ENCODE measurements at places on chromosomes 7 and 10.

- no peak for DNase-seq
Measured at GRCh38 chr10:95850791-95851190, 57.0 kb upstream of the CC2D2B start.

DNA sequence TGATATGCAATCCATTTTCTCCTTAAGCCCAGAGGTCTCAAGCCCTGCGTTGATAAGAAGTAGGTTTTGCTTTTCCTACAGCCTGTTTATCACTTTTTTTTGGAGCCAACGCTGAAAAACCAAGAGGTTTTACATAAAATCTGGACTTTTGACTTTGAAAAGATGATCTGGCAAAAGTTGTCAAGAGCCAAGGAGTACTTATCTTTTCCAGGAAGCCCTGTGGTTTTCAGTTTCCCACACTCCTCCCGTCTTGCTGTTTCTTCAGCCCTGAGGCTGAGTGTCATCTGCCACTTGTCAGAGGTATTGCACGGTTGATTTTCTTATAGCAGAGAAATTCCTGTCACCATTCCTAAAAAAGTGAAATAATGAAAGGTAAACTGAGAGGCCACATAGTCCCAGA lies 108.7 kb downstream of the TYW1 start:
- no peak for DNase-seq

GRCh38 chr7:5697754-5698424 lies 83.6 kb downstream of the RNF216 start:
- DNase-seq, result no peak

GRCh38 chr10:119845656-119846055 lies 27.0 kb downstream of the MCMBP start:
- no peak for DNase-seq

- no peak for DNase-seq
Measured at GRCh38 chr10:33965795-33966581, 631.5 kb upstream of the NRP1 start.

DNA sequence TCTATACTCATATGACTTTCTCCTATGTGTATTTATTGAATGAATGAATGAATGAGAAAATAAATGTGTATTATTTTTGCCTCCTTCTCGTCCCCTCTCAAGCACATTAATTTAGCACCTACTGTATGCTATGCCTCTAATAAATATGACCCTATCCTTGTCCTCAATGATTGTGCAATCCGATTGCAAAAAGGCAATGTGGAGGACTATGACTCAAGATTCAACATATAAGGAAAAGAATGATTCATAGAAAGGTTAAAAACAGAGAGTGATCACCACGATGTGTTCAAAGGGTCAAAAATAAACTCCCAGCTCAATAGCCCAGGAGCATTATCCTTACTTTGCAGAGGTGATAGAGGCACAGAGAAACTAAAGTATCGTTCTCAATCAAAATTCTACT lies 322.8 kb upstream of the SORCS1 start:
- DNase-seq, result peak; percentile 20

DNA sequence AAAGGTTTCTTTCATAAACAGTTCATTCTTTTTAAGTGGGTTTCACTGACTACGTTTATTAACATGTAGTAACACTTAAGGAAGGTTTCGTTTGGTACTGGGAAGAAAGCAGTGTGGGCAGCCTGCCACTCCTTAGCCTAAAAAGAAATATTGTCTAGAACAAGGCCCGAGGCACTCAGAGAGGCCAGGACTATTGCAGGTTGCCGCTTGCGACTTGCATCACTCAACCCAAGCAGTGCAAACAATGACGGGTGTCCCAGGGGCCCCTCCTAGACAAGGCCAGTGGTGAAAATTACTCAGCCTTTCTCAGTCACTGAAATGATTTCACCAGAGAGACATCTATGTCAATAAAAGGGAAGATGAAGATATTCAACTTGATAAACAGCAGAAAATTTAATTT lies 243.9 kb downstream of the SNX13 start:
- peak; percentile 90 for DNase-seq

- no peak for DNase-seq
Measured at GRCh38 chr10:83397806-83398205, 741.5 kb upstream of the GHITM start.

DNA sequence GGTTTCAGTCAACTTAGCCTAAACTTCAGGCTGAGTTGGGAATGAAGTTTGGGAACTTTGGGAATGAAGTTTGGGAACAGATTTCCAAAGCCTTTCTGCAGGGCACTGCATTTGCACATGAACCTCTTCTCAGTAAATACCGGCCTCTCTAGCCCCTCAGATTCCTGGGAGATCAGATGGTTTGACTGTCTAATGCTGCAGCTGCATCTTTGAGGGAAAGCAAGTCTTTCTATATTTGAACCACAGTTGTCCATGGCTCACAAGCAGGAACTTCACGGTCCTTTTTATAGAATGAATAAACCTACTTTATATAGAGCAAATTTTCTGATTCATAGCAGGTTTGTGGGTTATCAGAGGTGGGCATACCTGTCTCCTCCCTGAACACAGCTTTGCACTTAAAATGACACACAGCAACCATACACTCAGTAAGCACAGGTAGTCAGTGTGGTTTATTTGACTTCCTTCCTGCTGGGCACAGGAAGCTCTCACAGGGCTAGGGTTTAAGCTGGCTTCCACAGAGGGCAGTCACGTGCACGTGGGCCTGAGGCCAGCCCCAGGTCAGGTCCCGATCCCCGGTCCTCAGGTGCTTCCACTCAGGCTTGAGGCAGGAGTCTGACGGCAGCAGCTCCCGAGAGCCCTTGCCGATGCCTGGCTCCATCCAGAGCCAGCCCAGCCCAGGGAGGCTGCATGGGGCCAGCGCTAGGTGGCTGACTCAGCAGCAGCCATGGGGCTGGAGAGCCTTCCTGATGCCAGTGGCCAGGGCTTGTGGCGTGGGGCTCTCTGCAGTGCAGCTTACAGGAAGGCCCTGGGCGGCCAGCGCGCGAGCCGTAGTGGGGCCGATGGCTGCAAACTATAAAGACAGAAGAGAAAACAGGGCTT lies 12.8 kb upstream of the MMP21 start:
- DNase-seq, result no peak

- DNase-seq, result no peak
Measured at GRCh38 chr10:113410618-113411017, 142.2 kb upstream of the HABP2 start.

DNA sequence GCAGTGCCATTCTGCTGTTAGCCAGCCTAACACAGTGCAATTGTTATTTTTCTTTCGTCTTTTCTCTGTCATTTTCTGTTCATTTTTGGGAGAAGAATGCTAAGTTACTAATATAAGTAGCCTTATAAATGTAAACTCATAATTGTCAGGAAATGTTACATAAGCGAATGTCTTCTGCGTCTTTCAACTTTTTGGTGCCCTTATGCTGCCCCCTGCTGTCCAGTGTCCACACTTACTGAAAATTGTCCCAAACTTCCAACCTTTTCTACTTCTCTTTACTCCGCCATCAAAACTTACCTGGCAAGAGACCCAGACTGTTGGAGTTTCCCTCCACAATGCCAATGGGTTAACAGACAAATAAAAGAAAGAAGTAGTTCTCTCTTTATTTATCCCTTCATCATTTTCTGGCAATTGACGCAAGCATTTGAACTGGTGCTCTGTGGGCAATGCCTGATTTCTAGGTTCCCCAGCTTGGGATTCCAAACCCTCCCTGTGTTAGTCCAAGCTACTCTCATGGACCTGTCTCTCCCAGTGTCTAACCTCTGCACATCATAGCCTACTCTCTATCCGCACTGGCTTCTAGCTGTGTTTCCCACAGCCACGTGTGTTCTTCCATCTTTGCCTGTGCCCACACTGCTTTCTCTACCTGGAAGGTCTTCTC lies 21.0 kb upstream of the EPC1 start:
- DNase-seq, result no peak

DNA sequence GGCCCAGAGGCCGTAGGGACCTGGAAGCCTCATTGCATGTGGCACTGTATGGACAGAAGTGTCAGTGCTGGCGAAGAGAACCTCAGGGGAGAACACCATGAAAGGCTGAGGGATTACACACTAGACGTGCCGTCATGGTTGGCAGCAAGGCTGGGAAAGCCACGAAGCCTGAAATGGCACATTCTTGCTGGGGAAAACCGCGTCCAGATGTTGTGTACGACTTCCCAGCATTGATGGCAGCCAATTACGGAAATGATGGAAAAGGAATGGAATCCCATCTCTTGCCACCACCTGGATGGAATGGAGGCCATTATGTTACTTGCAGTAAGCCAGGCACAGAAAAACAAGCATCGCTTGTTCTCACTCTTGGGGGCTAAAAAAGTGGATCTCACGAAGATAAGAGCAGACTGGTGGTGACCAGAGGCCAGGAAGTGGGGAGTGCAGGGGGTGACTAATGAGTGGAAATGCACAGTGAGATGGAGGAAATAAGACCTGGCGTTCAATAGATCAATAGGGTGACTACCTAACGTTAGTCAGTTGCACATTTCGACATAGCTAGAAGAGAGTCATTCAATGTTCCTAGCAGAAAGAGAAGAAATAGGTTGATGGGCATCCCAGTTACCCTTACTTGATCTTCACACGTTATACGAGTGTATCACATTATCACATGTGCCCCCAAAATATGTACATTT lies 14.6 kb upstream of the PWWP2B start:
- DNase-seq, result peak; percentile 72

DNA sequence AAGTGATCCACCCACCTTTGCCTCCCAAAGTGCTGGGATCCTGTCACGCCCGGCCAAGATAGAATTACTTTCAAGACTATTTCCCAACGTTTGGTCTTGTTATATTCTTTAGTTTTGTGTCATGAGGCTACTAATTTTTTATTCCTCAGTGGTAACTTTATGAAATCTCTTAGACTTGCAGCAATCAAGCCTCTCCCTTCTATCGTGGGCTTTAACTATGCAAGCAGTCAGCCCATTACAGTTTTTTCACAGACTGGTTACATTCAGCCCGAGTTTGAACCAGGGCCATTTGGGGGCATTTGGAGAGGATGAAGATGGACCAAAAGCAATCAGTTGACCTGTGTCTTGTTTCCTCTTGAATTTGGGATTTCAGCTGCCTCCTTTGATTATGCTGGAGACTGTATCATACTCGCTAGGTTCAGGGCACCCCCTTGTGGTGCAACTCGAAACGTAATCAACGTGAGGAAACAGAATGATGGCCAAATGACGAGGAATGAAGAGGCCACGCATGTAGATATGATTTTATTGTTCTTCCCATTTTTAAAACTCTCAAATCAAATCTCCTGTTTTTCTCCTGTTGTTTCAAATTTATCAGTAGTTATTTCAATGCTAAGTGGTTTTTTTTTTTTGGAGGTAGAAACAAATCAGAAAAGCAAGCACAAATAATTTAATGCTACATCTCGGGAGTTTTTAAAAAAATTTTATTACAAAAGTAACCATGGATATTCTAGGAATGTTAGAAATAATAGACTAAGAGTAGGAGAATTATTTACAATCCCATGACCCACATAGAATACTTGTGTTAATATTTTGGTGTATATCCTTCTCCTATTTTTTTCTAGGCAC lies 151.6 kb downstream of the KIAA1217 start:
- peak; percentile 10 for DNase-seq

DNA sequence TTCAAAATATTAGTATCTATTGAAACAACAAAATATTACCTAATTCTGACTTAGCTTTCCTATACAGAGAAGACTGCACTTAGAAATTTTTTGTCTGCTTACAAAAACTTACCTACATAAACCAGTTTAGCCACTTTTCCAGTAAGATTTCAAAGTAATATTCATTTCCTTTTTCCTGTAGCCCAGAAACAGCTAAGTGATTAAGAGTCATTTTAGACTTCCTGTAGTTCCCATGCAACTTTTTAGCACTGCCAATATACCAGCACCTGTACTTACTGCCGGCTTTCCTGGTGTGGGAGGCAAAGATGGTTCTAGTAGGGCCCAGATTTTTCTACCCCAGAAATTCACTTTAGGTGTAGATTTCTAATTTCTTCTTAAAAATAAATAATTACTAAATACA lies 21.8 kb downstream of the NT5C2 start:
- no peak for DNase-seq

DNA sequence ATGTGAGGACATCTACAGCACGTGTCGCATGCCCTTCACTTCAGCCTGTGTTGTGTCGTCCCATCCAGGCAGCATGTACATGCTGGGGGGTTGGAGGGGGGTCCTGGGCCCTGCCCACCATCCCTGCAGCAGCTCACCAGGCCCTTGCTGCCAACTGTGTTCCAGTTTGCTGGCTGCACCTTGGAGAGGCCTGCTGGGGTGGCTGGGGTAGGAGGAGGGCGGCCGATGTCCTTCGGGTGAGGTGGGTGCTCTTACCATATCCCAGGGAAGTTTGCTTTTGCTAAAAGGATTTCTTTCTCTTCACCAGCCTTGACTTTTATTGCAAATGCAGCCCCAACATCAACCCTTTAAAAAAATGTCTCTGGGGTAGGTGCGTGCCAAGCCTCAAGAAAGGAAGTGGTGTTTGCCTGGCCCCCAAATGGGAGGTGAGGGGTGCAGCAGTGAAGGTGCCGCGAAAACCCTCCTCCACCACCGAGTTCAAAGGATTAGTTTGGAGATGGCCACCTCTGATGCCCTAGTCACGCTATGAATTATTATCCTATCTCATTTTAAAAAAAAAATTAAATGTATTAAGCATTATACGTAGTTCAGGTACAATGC lies 165.8 kb upstream of the KLF6 start:
- DNase-seq, result no peak

GRCh38 chr10:5147255-5147980 lies 37.5 kb downstream of the AKR1C8 start:
- DNase-seq, result no peak
